Activated CD8-positive, alpha-beta memory T cell treated with anti-CD3 and anti-CD28 coated beads, Interleukin-2, amount 10 ng/mL, durations not matched to agents 7 days and 5 days (primary cell): ENCODE measurements at places on chromosomes 6 and 20. TPM values are rescaled to one million over a fixed set of nuclear protein-coding genes. Genes with fewer than 3 reads are reported as not detected.

Gene FAM83C
- total RNA-seq = not detected

Gene GRIK2
- not detected for total RNA-seq

Gene TNFRSF6B
- not detected for total RNA-seq

Gene FAM135A
- total RNA-seq = 9.7 TPM

Gene ECHDC1
- 39.5 TPM for total RNA-seq

Gene PACRG
- not detected for total RNA-seq

Gene RNF217
- 0.70 TPM for total RNA-seq

Gene RSPH3
- 2.1 TPM for total RNA-seq

Gene CDKN1A
- 67.5 TPM for total RNA-seq

Gene ZKSCAN4
- 6.1 TPM for total RNA-seq

Gene PCMTD2
- total RNA-seq = 28.1 TPM

Gene CLPSL2
- total RNA-seq = not detected

Gene CAGE1
- not detected for total RNA-seq

Gene CLIC5
- 7.3 TPM for total RNA-seq

Gene SLC22A3
- total RNA-seq = not detected

Gene KIFC1
- total RNA-seq = 187 TPM

Gene BPIFA2
- not detected for total RNA-seq

Gene BNIP5
- total RNA-seq = not detected

Gene DDRGK1
- 63.7 TPM for total RNA-seq

Gene CGA
- total RNA-seq = not detected

Gene CITED2
- total RNA-seq = 102 TPM

Gene EPB41L2
- 58.0 TPM for total RNA-seq

Gene TINAG
- total RNA-seq = not detected

Gene NR2E1
- total RNA-seq = not detected

Gene MYH7B
- total RNA-seq = 0.16 TPM

Gene TRAM2
- 1.7 TPM for total RNA-seq

Gene C6orf15
- total RNA-seq = not detected

Gene NRSN2
- total RNA-seq = 5.0 TPM

Gene OR2B6
- not detected for total RNA-seq

Gene REM1
- total RNA-seq = not detected

Gene BHLHE23
- not detected for total RNA-seq

Gene MTFR2
- 31.8 TPM for total RNA-seq

Gene SIRPB2
- not detected for total RNA-seq

Gene SSR1
- total RNA-seq = 119 TPM

Gene AKAP12
- total RNA-seq = 0.85 TPM

Gene PROKR2
- total RNA-seq = not detected

Gene ZNF165
- 0.70 TPM for total RNA-seq

Gene SEMG1
- total RNA-seq = not detected

Gene MUCL3
- total RNA-seq = not detected

Gene LBP
- total RNA-seq = not detected

Gene TCP11
- total RNA-seq = not detected

Gene COL19A1
- total RNA-seq = 0.40 TPM

Gene MRAP2
- not detected for total RNA-seq

Gene TLDC2
- not detected for total RNA-seq

Gene PPP1R14C
- 0.09 TPM for total RNA-seq

Gene CDYL
- total RNA-seq = 40.8 TPM

Gene SMLR1
- total RNA-seq = not detected

Gene RAET1E
- not detected for total RNA-seq

Gene RNF39
- not detected for total RNA-seq
